NCI-H1105 treated with DMSO at 0.1 percent for 48 hours (cell line): ENCODE measurements at places on chromosomes 7 and 10.

- DNase-seq = peak; percentile 13
These were observed 120.2 kb upstream of the TMEM229A start for GRCh38 chr7:124152859-124153692.

DNA sequence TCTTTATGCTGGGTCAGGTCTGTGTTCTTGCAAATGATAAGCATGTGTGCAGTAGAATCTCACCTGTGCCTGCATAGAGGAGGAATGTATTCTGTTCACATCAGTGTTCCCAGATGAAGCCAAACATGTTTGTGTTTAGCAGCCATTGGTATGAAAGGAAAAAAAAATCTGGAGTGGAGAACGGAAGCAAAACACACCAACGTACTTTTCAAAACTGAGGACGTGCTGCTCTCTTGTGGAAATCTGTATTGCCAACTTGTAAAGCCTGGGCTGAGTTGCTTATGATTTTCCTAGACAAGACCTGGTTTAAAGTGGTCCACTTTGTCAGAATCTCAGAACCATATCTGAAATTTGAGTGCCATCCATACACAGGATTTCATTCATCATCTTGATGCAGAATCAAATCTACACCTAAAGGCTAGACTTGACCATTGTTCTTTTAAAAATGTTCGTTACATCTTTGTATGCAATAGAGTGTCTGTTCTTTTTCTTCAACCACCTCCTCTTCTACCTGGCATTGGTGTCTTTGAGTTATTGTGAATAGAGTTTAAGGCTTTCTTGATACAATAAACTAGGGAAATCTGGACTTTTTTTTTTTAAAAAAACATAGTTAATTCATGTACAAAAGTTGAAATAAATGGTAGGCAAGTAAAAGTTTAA is 367.7 kb downstream of the PHF14 start:
- DNase-seq = peak; percentile 85

DNA sequence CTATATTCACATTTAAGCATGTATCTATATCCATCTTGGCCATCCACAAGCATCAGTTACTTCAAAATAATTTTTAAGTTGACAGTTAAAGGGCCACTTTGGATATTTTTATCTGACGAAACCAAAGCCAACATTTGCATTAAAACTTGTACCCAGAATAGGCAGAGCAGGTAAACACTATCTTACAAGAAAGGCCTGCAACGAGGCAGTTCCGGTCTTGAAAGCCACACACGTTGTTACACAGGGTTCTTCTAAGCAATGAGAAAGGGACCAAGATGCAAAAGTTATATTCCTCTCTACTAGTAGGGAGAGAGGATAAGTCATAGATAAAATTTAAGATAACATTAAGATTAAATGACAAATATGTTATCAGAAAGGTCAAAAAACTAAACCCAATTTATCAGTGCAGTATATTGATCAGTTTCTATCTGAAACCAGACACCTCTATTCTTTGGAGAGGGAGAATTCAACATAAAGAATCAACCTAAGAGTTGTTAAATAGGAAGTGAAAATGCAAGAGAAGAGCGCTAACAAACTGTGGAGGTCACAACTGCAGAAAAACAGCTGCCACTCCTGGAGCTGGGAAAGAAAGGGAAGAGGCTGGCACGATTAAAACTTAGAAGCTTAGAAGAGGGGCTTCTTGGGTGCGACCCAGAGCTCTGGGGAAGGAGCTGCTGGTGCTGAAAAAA is 701.3 kb downstream of the TNS3 start:
- no peak for DNase-seq

GRCh38 chr10:97016728-97017473 is 168.9 kb downstream of the SLIT1 start:
- no peak for DNase-seq

DNA sequence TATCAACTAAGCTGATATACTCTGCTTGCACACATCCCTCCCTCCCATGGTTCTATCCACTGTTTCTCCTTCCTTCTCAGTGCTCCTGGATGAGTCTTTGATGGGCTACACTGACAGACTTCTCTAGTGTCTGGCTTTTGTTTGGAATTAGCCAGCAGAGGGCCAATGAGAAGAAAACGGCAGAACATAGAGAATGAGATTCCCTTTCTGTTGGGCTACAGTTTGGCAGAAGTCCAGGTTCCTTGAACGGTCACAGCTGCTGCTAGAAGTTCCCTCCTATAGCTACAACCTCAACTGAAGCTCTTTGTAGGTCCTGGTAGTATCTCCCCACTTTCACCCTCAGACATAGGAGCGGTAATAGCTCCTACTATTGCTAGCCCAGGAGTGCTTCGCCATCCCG is 251.1 kb upstream of the LRRN3 start:
- DNase-seq = peak; percentile 84

DNA sequence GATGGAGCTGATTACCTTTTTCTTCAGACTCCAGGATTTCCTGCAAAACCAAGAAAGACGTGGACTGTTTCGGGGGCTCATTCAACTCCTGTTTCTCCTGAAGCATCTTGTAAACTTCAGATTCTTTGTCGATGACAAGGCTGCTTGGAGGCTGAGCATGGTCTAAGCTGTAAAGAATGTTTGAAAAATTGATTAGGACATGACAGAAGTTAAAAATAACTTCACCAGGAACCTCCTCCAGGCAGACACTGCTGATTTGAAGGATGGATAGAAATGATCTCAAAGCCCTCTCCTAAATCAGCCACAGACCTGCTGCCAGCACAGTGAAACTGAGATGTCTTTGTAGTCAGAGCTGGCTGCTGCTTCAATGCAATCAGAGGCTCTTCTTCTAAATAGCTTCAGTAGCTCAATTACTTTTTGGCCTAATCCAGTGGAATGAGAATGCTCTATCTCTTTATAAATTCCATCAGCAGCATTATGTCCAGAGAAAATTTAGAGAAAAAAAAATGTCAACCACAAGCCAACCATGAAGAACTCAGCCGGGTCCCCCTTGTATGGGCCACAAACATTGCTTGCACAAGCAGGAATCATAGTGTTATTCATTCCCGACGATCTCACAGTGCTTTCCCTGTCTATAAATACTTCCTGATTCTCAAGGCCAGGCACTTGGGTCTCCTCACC is 43.5 kb downstream of the PDLIM1 start:
- DNase-seq = no peak

- peak; percentile 66 for DNase-seq
These were observed 10.9 kb upstream of the SP8 start for GRCh38 chr7:20797462-20798080.

DNA sequence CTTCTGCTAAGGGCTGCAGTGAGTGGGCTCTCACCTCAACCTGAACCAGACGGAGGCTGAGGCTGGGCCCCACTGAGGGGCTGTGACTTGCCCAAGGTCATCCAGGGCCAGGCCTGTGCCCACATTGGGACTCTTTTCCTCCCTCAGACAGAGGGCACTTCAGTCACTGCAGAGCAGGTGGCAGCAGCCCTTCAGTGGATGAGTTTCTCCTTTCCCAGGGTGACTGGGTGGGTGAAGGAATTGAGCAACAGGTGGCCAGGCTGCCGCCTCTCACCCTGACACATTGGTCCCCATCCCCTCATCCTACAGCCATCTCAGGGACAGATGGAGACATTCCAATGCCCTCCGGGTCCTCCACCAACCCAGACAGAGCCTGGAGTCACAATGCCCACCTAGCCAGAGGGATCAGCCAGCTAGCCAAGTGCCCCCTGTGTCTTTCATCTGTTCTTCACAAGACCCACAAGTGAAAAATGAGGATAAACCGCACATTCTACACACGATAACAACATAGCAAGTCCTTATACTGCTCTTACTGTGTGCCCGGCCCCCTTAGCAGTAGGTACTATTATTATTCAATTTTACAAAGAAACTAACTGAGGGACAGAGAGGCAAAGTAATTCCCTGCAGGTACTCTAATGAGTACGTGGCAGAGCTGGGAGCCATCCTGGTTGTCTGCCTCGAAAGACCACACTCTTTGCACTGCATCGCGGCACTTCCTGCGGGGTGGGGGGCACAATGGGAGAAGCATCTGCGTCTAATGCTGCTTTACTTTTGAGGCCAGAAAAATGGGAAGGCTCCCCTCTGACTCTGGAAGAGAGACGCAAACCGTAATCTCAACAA is 1.7 kb upstream of the SLC18A3 start:
- no peak for DNase-seq

- DNase-seq = no peak
These were observed 20.5 kb upstream of the MLXIPL start for GRCh38 chr7:73644688-73645286.

- DNase-seq = no peak
These were observed 89.3 kb downstream of the MLLT10 start for GRCh38 chr10:21623291-21623690.

DNA sequence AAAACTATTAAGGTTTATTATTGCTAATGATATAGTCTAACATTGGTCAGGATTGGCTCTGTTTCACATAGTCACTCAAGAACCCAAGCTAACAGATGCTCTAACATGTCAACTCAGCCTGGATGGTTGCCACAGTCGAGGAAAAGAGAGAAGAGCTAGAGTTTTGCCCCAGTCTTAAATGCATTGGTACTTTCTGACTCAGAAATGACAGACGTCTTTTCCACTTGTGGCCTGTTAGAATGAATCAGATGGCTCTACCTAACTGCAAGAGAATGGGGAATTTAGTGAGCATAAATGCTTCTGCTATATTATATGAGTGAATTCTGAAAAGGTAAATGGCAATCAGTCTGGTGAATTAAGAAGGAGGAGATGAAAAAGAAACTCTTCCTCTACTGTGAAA is 13.9 kb downstream of the HECTD2 start:
- no peak for DNase-seq

DNA sequence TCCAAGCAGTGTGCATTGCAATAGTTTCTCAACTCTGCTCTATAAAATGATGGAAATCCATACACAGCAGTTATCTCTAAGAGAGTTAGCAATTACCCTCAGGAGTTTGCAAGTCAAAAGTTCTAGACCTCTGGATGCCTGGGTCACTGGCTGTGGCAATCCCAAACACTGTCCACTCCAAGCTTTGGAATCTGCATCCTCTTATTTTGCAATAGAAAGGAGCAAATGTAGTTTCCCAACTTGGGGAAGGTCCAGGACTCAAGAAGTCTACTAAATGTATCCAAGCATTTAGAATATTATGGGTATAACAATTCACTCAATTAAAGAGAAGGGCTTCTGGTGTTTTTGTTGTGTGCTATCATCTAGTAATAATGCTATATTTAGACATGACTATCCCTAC is 131.3 kb upstream of the NRP1 start:
- no peak for DNase-seq

GRCh38 chr10:120770496-120770895 is 80.7 kb upstream of the WDR11 start:
- no peak for DNase-seq

DNA sequence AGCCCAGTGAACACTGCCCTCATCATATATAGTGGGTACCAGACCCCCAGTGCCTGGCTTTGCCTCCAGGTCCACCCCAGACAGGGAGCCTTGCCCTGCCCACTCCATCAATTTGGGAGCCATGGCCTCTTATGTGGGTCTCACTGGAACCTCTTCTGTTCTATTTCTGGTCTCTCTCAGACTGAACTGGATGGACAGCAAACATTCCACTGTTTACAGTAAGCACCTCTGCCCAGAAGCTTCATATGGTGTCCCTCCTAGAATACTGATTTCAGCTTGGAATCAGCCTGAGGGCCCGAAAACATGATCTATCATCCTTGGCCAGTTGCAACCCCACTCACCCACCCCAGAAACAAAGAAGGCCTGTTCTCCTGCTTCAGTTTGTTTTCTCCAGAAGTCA is 81.0 kb upstream of the SLF2 start:
- no peak for DNase-seq

DNA sequence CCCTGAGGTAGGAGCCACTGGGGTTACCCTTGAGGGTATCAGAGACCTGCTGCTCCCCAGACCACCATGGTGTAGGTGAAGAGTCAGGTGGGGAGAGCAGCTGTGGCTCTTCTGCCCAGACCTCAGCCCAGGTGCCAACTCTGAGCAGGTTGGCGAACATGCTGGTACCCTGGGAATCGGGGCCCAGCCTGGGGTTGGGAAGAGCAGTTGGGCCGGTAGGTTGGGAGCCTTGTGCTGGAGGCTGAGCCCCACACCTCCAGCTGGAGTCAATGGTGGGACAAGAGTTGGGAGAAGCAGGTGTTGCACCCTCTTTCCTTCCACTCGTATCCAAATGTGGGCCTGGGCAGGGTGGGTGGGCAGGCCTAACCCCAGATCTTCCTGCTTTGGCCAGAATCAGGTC is 114.5 kb downstream of the CDH23 start:
- DNase-seq = no peak

- no peak for DNase-seq
These were observed 1.4 kb downstream of the ZNF282 start for GRCh38 chr7:149196705-149197171.

DNA sequence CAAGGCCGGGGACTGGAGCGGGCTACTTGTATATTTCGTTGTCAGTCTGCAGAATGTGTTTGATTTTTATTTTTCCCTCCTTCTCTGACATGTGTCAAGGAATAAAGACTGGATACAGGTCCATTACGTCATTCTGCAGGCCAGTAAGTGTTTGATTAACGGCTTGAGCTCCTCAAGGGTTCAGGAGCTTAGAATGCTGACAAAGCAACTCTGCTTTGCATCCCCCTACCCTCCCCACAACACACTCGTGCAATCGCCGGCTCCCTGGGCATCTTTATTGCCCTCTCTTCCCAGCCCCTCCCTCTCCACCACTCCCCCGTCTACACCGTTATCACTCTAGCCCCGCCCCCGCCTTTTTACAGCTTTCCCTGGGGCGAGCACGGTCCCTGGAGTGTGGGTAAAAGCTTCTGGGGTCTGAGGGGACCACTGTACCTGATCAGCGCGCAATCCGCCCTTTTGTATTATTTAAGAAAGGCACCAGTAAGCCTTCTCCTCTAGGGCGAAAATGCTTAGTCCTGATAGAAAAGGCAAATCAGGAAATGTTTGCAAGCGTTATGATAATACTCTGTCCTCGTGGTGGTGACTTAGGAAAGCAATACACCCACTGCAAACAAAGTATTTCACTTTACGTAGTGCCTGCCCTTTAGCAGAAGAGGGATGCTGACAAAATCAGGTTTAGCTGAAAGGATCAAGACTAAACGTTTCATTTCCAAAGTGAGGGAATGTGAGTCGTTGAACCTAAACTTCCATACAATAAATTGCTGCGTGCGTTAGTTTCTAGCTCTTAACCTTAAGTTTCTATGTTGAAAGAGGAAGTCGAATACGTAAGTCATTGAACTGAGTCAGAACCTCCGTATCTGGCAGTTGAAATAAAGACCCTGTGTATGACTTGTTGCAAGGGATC is 1.4 kb upstream of the CREB5 start:
- DNase-seq = peak; percentile 30

GRCh38 chr7:108231221-108231620 is 101.1 kb upstream of the LAMB4 start:
- no peak for DNase-seq

DNA sequence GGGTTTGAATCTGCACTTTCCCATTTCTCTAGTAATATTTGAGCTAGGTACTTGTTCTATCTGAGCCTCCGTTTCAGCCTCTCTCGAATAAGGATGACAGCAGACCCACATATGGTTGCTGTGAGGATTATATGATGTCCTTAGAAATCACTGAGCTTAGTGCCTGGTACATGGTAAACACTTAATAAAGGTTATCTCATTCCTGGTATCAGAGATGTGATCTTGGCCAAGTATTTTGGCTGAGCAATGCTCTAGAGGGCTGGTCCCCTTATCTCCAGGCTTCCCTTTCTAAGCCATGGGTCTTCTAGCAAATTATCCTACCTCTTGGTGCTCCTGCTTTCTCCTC is 407 bp upstream of the MKRN1 start:
- DNase-seq = no peak

- DNase-seq = peak; percentile 95
These were observed 66.7 kb downstream of the SORCS3 start for GRCh38 chr10:104707602-104708459.

GRCh38 chr7:32616625-32617024 is 121.3 kb downstream of the AVL9 start:
- DNase-seq = no peak

GRCh38 chr10:49037187-49037586 is 78.1 kb downstream of the VSTM4 start:
- DNase-seq = no peak
